ENCODE measurements at places on chromosomes 7 and 10. TPM values are rescaled to one million over a fixed set of nuclear protein-coding genes. Genes with fewer than 3 reads are reported as not detected.

Gene C10orf90
- 0.20 TPM for total RNA-seq

Gene CALHM3
- not detected for total RNA-seq

Gene TRIM73
- total RNA-seq, result 6.0 TPM

DNA sequence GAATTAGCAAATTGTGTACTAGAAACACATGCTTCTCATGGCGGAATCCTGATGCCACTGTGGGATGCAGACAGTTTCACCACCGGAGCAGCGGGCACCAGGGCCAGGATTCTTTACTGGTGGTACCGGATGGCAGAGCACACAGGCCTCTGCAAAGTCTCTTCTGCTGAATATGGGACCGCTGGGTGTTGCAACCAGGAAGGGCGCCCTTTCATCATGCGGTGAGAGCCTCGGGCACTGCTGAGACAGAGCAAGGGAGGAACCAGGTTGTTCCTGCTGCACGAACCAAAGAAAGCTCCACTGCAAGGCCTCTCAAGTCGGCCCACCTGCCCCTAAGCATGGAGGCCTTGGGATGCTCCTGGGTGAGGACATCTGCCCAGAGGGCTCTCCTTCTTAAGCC, 57.0 kb upstream of the NMT2 start:
- no peak for DNase-seq

DNA sequence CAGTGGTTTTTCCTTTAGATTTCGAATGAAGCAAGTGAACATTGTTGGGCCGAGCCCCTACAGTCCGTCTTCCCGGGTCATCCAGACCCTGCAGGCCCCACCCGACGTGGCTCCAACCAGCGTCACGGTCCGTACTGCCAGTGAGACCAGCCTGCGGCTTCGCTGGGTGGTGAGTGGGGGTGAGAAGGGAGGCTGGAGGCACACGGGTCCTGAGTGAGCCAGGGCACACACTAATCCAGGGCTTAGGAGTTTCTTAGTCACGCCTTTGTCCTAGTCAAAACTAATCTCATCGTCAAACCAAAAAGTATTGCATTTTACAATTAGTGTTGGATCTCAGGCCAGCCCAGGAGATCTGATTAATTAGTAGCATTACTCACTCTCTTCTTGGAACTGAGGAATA, 568.8 kb upstream of the FOXK1 start:
- DNase-seq, result no peak

- peak; percentile 49 for DNase-seq
Observed at GRCh38 chr7:537911-538634, 18.4 kb upstream of the PDGFA start.

- no peak for DNase-seq
Observed at GRCh38 chr7:100555701-100556100, 16.7 kb downstream of the AGFG2 start.
